Activated CD4-positive, CD25-positive, alpha-beta regulatory T cell treated with anti-CD3 and anti-CD28 coated beads, Interleukin-2, amount 50 U/mL, for 72 hours (primary cell): ENCODE measurements at places on chromosomes 2 and 18.
A peak's percentile ranks its signal among the peaks of the same experiment; 100 is the strongest.

DNA sequence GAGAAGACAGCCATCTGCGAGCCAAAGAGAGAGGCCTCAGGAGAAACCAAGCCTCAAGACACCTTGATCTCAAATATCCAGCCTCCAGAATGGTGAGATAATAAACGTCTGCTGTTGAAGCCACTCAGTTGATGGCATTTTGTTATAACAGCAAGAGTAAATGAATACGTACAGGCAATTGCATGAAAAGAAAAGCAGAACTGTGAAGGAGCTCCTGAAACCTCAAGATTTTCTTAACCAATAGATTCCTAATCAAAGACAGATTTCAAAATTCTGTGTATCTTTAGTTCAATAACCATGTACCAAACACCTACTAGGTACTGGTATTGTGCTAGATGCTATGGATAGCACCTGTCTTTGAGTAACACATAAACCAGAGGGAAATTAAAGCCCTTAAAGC, 139.5 kb downstream of the PIEZO2 start:
- DNase-seq: no peak

DNA sequence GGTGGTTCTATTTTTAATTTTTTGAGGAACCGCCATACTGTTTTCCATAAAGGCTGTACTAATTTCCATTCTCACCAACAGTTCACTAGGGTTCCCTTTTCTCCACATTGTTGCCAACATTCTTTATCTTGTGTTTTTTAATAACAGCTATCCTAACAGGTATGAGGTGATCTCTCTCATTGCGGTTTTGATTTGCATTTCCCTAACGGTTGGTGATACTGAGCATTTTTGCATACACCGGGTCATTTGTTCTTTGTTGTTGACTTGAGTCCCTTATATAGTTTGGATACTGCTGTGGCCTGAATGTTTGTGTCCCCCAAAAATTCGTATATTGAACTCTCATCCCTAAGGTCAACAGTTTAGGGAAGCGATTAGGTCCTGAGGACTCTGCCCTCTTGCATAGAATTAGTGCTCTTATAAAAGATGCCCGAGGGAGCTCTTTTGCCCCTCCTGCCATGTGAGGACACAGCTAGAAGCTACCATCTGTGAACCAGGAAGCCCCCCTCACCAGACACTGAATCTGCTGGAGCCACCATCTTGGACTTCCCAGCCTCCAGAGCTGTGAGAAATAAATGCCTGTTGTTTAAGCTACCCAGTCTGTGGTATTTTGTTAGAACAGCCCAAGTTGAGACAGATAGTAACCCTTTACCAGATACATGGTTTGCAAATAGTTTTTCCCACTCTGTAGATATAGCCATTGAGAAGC, 4.7 kb downstream of the IMP4 start:
- DNase-seq: no peak

- peak; percentile 59 for DNase-seq
Observed at GRCh38 chr18:48928787-48929186, 22.0 kb downstream of the SMAD7 start.

DNA sequence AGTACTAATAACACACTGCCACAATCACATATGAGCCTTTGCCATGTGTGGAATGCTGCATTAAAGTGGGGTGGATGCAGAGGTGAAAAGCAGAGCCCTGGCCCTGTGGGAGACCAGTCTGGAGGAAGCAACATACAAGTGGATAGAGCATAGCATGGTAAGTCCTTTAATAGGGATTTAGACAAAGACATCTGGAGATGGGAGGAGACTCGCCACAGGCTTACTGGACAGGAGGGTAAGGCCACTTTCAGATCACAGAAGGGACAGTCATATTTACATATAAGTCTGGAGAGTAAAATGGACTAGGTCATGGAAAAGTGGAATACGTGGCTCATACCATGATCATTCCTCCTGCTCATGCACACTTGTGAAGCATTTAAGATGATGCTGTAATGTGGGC, 84.3 kb downstream of the PPP1R1C start:
- no peak for DNase-seq

DNA sequence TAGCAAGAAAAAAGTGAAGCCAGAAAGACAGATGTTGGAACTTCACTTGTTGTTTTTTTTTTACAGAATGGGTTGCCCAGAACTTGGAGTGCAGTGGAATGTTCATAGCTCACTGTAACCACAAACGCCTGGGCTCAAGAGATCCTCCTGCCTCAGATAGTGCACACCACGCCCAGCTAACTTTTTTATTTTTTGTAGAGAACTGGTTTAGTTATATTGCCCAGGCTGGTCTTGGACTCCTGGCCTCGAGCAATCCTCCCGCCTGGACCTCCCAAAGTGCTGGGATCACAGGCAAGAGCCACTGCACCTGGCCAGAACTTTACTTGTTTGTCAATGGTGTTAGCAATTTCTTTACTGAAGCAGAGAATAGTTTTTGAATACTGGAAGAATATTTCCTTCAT, 11.9 kb upstream of the ASPRV1 start:
- DNase-seq: no peak
